ENCODE measurements at places on chromosomes 3 and 15. TPM values are rescaled to one million over a fixed set of nuclear protein-coding genes. Genes with fewer than 3 reads are reported as not detected.

The CLDN18 gene
- not detected for total RNA-seq

The AADACL2 gene
- total RNA-seq = not detected

The KIF7 gene
- 5.0 TPM for total RNA-seq

The SNX22 gene
- 0.74 TPM for total RNA-seq

The ANKUB1 gene
- not detected for total RNA-seq

The RTP1 gene
- not detected for total RNA-seq

The ITIH1 gene
- total RNA-seq = not detected

The HRG gene
- not detected for total RNA-seq

The GPR149 gene
- total RNA-seq = not detected

The SOX14 gene
- not detected for total RNA-seq

The CLRN1 gene
- total RNA-seq = not detected

The SCAMP5 gene
- total RNA-seq = 14.2 TPM

The SPINK8 gene
- not detected for total RNA-seq

The TMEM212 gene
- not detected for total RNA-seq

The GOLGA8K gene
- total RNA-seq = 0.56 TPM

The NCEH1 gene
- 39.2 TPM for total RNA-seq

The GOLGA8H gene
- 1.6 TPM for total RNA-seq

The COLQ gene
- 0.24 TPM for total RNA-seq

The POLQ gene
- total RNA-seq = 7.4 TPM

The HMG20A gene
- 26.6 TPM for total RNA-seq

The GUCA1C gene
- not detected for total RNA-seq

The PDZRN3 gene
- total RNA-seq = not detected

The ERICH6 gene
- total RNA-seq = not detected

The FANCD2OS gene
- not detected for total RNA-seq

The TIMP4 gene
- 13.0 TPM for total RNA-seq

All from A549 treated with GW870086 at 1 μM for 4 hours (cell line).